Fibroblast of the aortic adventitia (primary cell): ENCODE measurements at places on chromosomes 11 and 22. TPM values are rescaled to one million over a fixed set of nuclear protein-coding genes. Genes with fewer than 3 reads are reported as not detected.

The DDX17 gene
- total RNA-seq, result 322 and 701 TPM in 2 replicates

DNA sequence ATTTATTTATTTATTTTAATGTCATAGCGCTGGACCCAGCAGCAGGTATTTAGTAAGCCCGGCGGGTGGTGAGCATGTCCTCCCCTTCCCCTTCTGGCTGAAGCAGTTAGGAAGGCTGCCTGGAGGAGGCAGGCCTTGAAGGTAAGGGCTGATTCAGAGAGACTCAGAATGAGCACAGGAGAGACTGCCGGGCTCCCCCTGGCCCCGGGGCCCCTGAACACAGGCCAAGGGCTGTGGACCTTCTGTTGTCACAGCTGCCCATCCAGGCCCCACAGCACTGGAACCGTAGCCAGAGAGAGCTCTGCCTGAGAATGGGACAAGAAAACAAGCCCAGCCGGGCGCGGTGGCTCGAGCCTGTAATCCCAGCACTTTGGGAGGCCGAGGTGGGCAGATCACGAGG lies 52.8 kb downstream of the KCNJ4 start:
- no peak for DNase-seq

The FGF3 gene
- not detected in 2 replicates for total RNA-seq

The MMP1 gene
- 13.2 and 3,834 TPM in 2 replicates for total RNA-seq

- peak; percentile 62 for DNase-seq
These were observed 126.3 kb downstream of the COMMD9 start for GRCh38 chr11:36162883-36163434.

- DNase-seq, result no peak
These were observed 48.8 kb downstream of the PACS1 start for GRCh38 chr11:66118847-66119246.

DNA sequence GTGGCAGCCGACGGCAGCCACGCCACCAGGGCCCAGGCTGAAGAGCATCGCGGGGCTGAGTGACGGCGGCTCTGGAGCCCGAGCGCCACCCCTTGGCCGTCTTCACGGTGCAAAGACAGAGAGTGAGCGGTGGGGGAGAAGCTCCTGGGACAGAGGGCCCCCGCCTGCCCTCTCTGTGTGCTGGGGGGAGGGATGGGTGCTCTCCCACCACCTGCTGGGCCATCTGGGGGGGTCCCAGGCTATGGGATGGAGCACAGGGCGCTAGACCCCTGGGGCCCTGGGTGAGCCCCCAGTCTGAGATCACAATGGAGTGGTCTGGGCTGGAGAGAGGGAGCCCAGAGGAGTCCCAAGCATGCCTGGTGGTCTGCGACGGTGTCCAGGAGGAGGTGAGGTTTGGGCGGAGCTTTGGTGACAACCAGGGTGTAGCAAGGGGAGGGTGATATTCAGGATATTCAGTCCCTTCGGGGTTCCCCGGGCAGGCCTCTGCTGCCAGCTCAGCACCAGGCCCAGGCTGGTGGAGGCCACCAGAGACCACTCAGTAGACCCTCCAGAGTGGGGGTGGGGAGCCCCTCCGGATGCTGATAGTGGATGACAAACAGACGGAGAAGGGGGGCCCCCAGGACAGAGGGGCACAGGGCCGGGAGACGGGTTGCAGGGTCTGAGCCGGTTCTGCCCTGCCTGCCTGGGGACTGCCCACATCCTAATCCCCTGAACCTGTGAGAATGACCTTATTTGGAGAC lies 78.1 kb upstream of the PRR5 start:
- DNase-seq, result peak; percentile 34

The CHRM1 gene
- not detected in 2 replicates for total RNA-seq

GRCh38 chr11:72589802-72590761 lies 84.1 kb downstream of the PDE2A start:
- peak; percentile 16 for DNase-seq

The PLA2G6 gene
- 9.3 and 12.3 TPM in 2 replicates for total RNA-seq

GRCh38 chr22:24486501-24486921 lies 8.6 kb upstream of the UPB1 start:
- DNase-seq, result peak; percentile 93
